ENCODE measurements at places on chromosomes 11 and 22.

DNA sequence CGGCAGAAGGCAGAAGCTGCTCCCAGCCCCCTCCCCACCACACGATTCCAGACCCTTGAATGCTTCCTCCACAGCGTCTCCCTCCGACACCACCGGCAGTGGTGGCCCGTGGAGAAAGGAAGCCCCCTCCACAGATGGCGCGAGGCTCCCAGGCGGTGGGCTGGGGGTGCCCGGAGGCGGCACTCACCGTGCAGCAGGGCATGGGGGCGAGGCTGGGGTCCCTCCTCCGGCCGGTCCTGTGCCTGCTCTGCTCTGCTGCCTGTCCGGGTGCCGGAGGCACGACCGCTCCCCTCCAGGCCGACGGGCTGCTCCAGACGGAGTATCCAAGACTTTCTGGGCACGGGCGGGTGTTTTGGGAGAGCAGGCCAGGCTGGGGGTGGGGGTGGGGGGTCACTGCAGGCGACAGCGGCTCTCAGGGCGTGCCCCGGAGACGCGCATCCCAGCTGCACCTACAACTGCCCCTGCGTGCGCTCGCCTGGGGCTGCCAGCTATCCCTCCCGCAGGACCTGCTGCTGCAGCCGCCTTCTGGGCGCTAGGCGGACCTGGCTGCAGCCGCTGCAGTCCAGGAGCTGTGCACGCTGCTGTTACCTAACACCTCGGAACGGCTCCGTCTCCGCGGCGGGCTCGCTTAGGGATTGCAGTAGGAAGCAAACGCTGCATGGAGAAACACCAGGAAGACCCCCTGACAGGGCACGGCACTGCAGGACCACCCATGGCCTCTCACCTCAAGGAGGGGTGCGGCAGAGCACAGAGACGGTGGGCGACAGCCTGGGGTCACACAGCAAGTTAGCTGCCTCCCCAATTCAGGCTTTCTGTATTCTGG is 15.2 kb downstream of the MRGPRG start:
- DNase-seq = no peak

DNA sequence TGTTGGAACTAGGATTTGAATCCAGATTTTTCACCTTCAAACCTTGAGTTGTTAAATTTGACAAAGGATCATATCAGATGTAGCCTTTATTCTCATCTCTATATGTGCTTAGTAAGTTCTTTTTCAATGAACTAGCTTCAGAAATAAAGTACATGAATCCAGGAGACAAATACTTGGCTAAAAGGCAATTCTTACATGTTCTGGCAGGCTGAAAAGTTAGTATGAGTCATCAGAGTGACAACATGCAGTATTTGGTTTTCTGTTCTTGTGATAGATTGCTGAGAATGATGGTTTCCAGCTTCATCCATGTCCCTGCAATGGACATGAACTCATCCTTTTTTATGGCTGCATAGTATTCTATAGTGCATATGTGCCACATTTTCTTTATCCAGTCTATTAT is 40.4 kb downstream of the BBOX1 start:
- DNase-seq = no peak

DNA sequence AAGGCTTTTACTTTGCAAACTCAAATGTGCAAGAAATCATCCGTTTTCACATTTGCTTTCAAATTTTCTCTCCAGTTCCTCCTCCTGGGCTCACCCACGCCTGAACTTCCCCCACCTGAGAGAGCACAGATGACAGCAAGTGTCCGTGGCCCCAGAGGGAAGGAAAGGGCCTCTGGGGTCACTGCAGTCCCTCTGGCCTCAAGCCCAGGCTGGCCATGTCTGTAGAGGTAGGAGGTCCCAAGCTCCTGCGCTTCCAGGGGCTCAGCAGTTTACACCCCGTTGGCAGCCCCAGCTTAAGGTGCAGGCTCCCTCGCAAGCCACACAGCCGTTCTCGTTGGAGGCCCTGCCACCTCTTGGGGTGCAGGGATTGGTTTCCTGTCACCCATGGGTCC is 40.5 kb upstream of the PRDM11 start:
- no peak for DNase-seq

DNA sequence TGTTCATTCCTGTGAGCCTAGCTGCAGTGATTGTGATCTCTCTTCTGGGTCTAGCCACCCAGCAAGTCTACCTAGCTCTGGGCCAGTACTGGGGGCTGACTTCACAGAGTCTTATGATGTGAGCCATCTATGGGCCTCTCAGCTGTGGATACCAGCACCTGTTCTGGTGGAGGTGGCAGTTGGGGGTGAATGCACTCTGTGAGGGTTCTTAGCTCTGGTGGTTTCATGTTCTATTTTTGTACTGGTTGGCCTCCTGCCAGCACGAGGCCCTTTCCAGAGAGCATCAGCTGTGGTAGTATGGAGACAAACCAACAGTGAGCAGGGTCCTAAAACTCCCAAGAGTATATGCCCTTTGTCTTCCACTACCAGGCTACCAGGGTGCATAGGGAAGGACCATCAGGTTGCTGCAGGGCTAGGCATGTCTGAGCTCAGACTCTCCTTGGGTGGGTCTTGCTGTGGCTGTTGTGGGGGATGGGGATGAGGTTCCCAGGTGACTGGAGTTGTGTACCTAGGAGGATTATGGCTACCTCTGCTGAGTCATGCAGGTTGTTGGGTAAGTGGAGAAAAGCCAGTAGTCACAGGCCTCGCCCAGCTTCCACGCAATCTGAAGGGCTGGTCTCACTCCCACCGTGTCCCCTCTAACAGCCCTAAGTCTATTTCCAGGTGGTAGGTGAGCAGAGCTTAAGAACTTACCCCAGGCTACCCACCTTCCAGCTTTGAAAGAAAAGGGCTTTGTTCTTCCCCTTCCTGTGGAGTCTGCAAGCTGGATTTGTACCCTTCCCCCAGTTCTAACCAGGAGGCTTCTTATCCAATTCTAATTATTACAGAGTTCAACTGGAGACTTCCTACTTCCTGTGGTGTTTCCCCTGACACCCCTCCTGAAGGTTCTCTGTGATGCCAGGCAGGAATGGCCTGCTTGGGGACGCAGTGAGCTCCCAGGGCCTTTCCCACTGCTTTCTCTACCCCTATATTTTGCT is 250.7 kb downstream of the LUZP2 start:
- DNase-seq = no peak

GRCh38 chr11:130937051-130937450 is 20.8 kb upstream of the SNX19 start:
- DNase-seq = no peak

DNA sequence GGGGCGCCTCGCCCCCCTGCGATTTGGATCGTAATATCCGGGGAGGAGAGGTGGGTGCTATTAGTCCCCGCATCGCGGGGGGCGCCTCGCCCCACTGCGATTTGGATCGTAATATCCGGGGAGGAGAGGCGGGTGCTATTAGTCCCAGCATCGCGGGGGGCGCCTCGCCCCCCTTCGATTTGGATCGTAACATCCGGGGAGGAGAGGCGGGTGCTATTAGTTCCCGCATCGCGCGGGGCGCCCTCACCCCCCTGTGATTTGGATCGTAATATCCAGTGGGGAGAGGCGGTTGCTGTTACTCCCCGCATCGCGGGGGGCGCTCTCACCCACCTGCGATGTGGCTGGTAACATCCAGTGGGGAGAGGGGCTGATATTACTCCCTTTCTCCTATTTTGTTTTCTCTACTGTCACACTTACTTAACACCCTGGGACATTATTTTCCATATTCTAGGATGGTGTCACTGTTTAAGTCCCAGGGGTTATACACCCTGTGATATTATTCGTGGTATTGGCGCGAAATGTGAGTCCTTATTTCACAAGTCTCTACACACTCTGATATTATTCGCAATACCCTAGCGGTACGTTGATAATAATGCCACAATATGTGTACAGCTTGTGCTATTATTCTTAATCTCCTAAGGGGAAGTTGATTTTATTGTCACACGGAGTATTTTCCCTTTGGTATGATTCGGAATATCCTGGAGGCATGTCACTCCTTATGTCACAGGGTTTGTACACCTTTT is 57.8 kb upstream of the ALDH3B2 start:
- DNase-seq = no peak

Measured in hypothalamus (tissue), 51 donors.